WTC11 (cell line): ENCODE measurements at places on chromosomes 3 and 15. TPM values are rescaled to one million over a fixed set of nuclear protein-coding genes. Genes with fewer than 3 reads are reported as not detected.

- no peak for DNase-seq
These were observed 113.2 kb downstream of the LEKR1 start for GRCh38 chr3:156939315-156939714.

CCDC9B gene
- total RNA-seq: 1.4 to 1.8 TPM (median 1.8 TPM) in 3 replicates

DNA sequence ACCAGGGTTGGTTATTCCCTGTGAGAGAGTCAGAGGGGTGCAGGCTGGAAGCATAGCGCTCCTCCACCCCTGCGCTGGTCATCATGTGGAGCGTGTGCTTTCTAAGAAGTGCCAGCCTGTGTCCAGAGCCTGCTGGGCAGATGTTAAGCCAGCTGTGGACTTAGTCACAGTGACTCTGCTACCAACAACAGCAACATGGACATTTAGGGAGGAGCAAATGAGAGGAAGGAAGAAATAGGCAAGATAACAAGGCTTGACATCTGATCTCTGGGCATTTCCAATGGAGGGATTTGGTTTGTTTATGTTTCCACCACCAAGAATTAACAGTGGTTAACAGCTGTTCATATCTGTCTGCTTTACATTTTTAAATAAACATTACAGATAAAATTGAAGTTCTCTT, 36.4 kb upstream of the MYZAP start:
- DNase-seq: no peak

- peak; percentile 68 for DNase-seq
These were observed at the start of gene ELL3 for GRCh38 chr15:43776718-43777266. Gene ELL3, minus strand, starts transcription at chr15:43776966. Its CDS starts 65 bp downstream, at chr15:43776901.

- peak; percentile 95 for DNase-seq
These were observed 16.9 kb downstream of the MRPL46 start for GRCh38 chr15:88450125-88450798.

- DNase-seq: no peak
These were observed 212.7 kb downstream of the PDZRN3 start for GRCh38 chr3:73411993-73412392.

- DNase-seq: no peak
These were observed 159.5 kb downstream of the CHSY1 start for GRCh38 chr15:101092156-101092866.

DNA sequence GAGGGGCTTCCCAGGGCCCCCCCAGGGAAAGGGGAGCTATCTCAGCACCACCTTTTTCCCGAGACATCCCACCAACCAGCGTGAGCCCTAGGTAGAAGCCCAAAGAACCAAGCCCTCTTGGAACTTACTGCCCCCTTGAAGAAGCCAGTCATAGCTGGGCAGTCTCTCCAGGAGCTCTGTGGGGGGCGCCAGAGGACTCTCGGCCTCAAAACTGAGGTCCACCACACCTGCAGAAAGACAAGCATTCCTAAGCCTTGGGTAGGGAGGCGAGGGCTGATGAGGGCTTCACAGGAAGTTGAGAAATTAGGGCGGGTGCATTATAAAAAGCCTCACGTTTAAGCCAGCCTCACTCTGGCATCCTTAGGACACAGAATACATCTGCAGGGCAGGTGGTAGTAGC, 9.0 kb downstream of the SSUH2 start:
- DNase-seq: peak; percentile 37

GRCh38 chr3:40228792-40229350, 80.6 kb upstream of the EIF1B start:
- no peak for DNase-seq

DNA sequence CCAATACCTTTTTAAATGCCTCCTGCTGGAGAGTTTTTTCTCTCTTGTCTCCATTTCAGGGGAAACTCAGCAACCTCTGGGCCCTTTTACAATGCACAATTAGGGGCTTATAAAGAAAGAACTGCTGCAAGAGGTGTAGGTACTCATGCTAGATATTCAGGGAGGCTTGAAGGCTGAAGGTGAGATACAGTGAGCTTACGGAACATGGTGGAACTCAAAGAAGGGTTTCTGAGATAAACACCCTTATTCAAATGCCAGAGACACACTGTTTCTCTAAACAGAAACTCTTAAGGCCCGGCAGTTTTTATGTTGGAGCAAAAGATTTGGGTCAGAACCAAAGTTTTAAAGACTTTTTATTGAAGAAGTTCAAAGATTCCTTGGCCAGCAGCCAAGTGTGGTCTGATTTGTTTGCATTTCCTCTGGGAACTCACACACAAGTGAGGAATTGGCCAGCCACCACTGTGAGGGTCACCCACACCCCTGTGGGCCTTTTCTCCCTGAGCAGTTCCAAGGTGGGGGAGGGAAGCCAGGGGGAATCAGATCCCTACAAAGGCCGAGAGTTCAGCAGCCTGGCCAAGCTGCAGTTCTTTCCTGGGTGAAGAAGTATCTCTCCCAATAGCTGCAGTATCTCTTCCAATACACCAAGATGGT, 47.8 kb downstream of the TNFAIP8L3 start:
- no peak for DNase-seq

DNA sequence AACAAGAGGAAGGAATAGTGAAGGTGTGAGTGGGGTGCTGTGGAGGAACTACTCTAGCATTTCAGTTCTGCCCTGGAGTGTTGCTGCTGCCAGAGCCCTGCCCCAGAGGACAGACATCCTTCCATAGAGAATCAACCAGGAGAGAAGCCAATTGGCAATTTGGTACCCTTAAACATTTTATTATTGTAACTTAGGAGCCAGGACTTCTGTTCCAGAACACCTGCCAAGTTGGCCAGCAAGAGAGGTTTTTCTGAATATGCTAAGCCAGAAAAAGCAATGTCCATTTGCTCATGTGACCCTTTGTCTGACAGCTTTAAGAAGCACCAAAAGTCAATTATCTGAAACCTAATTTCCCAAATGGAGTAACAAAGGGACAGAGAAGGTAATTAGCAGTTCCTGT, 264.9 kb downstream of the MEX3B start:
- DNase-seq: no peak

CTSH gene
- 20.4 to 31.8 TPM (median 31.1 TPM) in 3 replicates for total RNA-seq

GRCh38 chr3:23183731-23184130, 19.4 kb upstream of the UBE2E2 start:
- peak; percentile 50 for DNase-seq

DNA sequence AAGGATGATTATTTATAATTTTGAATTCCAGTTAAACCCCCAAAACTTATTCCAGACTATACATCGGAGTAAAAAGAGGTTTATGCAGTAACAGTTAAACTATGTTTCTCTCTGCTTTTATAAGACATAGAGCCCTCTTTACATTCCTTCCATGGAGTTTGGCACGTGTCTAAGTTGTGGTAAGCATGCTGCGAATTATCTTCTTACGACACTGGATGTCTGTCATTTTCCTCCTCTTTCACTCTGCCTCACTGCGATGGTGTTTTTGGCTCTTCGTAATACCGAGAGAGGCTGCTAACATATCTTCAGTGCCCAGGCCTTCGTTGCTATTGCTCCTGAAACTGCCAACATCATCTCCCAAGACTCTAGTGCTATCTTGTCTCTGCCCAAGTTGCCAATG, 83.9 kb upstream of the TGFBR2 start:
- DNase-seq: no peak

SI gene
- not detected in 3 replicates for total RNA-seq

DNA sequence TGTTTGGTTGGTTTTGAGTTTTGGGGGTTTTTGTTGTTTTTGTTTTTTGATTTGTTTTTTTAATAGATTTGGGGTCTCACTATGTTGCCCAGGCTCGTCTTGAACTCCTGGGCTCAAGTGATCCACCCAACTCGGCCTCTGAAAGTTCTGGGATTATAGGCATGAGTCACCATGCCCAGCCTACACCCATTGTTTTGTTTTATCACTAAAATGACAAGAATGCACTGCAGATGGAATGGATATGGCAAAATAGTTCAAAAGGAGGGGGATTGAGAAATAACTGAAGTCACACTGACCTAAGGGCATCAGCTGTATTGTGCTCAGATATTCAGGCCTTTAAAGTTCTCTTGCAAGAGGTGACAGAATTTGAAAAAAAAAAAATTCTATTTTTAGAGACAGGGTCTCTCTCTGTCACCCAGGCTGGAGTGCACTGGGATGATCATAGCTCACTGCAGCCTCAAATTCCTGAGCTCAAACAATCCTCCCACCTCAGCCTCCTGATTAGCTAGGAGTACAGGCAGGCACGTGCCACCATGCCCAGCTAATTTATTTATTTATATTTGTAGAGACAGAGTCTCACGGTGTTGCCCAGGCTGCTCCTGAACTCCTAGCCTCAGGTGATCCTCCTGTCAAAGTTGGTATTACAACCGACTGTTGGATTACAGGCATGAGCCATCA, 4.4 kb upstream of the RASA2 start:
- no peak for DNase-seq
